ENCODE measurements at places on chromosomes 7 and 10. TPM values are rescaled to one million over a fixed set of nuclear protein-coding genes. Genes with fewer than 3 reads are reported as not detected.

The DPY19L1 gene
- total RNA-seq = 33.8 TPM

The C10orf105 gene
- total RNA-seq = not detected

The CLEC2L gene
- total RNA-seq = not detected

The DPYSL4 gene
- total RNA-seq = 1.8 TPM

The VGF gene
- total RNA-seq = not detected

The SLC13A1 gene
- not detected for total RNA-seq

DNA sequence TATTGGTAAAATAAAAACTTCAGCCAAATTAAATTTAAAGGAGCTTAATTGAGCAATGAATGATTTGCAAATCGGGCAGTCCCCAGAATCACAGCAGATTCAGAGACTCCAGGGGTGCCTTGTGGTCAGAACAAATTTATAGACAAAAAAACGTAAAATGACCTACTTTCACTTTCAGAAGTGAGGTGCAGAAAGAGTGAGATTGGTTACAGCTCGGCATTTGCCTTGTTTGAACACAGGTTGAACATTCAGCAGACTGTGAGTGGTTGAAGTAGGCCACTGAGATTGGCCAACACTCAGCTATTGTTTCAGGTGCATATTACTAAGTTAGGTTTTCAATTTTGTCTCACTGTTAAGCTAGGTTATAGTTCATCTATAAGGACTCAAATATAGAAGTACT is 153.4 kb downstream of the BICC1 start:
- H3K36me3 ChIP-seq = 0 out of 2 replicates have a peak, but pooled peaks cover 3% of the 10 kb centered on the region
- no peaks in the 10 kb centered on the region for H3K27me3 ChIP-seq
- peaks cover 46% of the 10 kb centered on the region for H3K4me1 ChIP-seq
- H3K27ac ChIP-seq = peak overlapping the region; percentile 33
- H3K4me3 ChIP-seq = peak overlapping the region; percentile 64
- DNase-seq = peak; percentile 45

DNA sequence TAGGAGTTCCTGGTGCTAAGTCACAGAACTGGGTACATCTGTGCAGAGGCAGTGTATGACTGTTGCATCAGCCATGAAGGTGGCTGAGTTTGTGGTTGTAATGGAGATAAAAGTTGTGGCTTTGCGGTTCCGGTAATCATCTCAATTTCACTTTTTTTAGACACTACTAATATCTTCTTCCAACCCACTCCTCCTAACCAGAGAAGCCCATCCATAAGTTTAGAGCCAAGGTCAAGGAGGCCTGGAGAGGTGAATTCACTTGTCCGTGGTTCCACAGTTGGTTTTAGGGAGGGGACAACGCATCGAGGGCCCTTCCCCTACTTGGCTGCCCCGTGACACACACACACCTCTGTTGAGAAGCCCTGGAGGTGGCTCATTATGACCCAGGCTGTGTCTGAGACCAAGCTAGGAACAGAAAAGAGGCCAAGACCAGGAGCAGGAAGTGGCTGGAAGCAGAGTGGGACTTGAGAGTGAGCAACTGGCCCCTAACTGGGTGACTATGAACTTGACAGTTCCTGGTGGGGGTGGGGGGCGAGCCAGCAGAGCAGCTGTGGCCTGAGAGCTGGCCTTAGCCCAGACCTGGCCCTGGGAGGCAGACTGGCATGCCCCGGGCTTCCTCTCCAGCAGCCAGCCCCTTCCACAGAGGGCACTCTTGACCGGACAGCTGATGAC is 66.8 kb upstream of the COL13A1 start:
- H3K27me3 ChIP-seq = no peaks in the 10 kb centered on the region
- H3K4me1 ChIP-seq = peaks cover 27% of the 10 kb centered on the region
- H3K36me3 ChIP-seq = no peaks in the 10 kb centered on the region
- no peak for DNase-seq
- H3K27ac ChIP-seq = no peak overlapping the region

DNA sequence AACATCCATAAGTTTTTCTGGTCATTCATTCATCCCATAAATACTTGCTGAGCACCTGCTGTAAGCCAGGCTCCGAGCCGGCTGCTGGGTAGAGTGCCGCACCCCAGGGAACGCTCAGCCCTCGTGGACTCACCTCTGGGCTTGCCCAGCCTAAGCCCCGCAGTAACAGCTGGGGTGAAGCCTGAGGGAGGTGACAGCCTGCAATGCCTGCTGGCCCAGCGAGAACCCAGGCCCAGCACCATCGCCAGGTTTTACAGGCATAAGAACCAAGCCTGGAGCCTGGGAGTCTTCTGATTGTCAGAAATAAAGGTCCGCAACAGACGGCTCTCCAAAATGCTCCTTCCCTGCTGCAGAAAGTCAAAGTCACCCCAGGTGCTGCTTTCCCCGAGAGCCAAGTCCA is 205.4 kb downstream of the ZMYND11 start:
- H3K27ac ChIP-seq = no peak overlapping the region
- DNase-seq = no peak
- no peak overlapping the region for H3K4me3 ChIP-seq
- H3K27me3 ChIP-seq = no peaks in the 10 kb centered on the region

DNA sequence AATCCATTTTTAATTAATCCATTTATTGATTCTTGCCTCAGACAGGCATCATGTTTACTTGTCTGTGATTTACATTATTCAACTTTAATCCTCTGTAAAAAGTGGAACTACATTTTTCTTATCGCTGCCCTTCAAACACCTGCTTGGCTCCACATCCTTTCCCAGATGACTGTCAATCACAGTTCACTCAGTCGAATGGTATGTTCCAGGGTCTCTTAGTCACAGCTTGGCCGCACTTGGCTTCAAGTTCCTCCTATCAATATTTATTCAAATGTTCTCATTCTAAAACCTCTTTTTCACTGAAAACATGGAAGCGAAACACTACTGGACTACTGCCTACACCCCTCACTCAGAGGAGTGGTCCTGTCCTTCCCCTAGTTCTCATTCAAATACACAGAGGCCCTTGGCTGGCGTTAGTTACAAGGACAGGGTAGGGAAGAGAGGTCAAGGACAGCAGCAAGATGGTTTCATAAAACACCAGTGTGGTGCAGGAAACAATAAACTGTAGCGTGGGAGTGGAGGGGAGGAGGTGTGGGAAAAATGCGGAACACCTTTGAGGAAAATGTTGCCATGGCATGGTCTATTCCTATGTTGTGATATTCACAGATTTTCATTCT is 143.2 kb downstream of the USP6NL start:
- DNase-seq = no peak
- H3K4me3 ChIP-seq = no peak overlapping the region
- H3K27me3 ChIP-seq = no peaks in the 10 kb centered on the region
- H3K36me3 ChIP-seq = no peaks in the 10 kb centered on the region
- no peaks in the 10 kb centered on the region for H3K4me1 ChIP-seq
- no peak overlapping the region for H3K27ac ChIP-seq

GRCh38 chr10:91520661-91521060 is 110.5 kb downstream of the HECTD2 start:
- H3K4me3 ChIP-seq = no peak overlapping the region
- H3K4me1 ChIP-seq = peaks cover 12% of the 10 kb centered on the region
- no peaks in the 10 kb centered on the region for H3K36me3 ChIP-seq
- H3K27ac ChIP-seq = peak overlapping the region; percentile 20
- peak; percentile 36 for DNase-seq

- no peak overlapping the region for H3K4me3 ChIP-seq
- DNase-seq = no peak
- peaks cover 19% of the 10 kb centered on the region for H3K4me1 ChIP-seq
- H3K36me3 ChIP-seq = no peaks in the 10 kb centered on the region
- no peak overlapping the region for H3K27ac ChIP-seq
- H3K27me3 ChIP-seq = no peaks in the 10 kb centered on the region
Measured at GRCh38 chr7:22628112-22628511, 98.9 kb upstream of the IL6 start.

DNA sequence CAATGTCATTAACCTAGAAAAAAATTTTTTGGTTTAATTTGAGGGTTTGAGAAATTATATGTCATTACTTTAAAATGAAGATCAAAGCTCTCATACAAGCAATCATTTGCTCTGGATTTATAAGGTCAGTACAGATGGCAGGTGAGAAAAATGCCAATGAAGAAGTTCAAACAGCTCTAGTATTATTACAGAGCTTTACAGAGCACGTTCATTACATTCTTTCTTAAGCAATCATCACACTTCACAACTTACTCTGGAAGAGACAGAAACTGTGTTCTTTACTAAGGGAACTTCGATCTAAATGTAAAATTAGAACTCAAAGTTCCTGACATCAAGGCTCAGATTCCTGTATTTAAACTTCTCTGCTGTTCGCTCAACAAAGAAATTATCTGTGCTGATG is 153.4 kb downstream of the ATE1 start:
- H3K36me3 ChIP-seq = no peaks in the 10 kb centered on the region
- H3K4me3 ChIP-seq = no peak overlapping the region
- H3K27me3 ChIP-seq = no peaks in the 10 kb centered on the region
- DNase-seq = peak; percentile 49

- no peaks in the 10 kb centered on the region for H3K27me3 ChIP-seq
- 0 out of 2 replicates have a peak, but pooled peaks cover 16% of the 10 kb centered on the region for H3K36me3 ChIP-seq
- H3K4me3 ChIP-seq = peak overlapping the region; percentile 6
- DNase-seq = peak; percentile 98
Measured at GRCh38 chr7:23333671-23334246, 34.6 kb downstream of the MALSU1 start.

GRCh38 chr7:127588697-127589482 is 679 bp downstream of the ARF5 start:
- peak overlapping the region; percentile 96 for H3K4me3 ChIP-seq
- peak overlapping the region; percentile 62 for H3K27ac ChIP-seq
- H3K36me3 ChIP-seq = peaks cover 9% of the 10 kb centered on the region
- no peaks in the 10 kb centered on the region for H3K27me3 ChIP-seq
- peak; percentile 66 for DNase-seq
- H3K4me1 ChIP-seq = peaks cover 12% of the 10 kb centered on the region

DNA sequence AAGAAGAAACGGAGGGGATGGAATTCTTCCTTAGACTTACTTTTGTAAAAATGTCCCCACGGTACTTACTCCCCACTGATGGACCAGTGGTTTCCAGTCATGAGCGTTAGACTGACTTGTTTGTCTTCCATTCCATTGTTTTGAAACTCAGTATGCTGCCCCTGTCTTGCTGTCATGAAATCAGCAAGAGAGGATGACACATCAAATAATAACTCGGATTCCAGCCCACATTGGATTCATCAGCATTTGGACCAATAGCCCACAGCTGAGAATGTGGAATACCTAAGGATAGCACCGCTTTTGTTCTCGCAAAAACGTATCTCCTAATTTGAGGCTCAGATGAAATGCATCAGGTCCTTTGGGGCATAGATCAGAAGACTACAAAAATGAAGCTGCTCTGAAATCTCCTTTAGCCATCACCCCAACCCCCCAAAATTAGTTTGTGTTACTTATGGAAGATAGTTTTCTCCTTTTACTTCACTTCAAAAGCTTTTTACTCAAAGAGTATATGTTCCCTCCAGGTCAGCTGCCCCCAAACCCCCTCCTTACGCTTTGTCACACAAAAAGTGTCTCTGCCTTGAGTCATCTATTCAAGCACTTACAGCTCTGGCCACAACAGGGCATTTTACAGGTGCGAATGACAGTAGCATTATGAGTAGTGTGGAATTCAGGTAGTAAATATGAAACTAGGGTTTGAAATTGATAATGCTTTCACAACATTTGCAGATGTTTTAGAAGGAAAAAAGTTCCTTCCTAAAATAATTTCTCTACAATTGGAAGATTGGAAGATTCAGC is 158.7 kb upstream of the LANCL2 start:
- H3K27ac ChIP-seq = no peak overlapping the region
- DNase-seq = peak; percentile 46
- H3K36me3 ChIP-seq = peaks cover 81% of the 10 kb centered on the region
- no peak overlapping the region for H3K4me3 ChIP-seq

- H3K27me3 ChIP-seq = 0 out of 2 replicates have a peak, but pooled peaks cover 1% of the 10 kb centered on the region
- no peak overlapping the region for H3K27ac ChIP-seq
- H3K4me1 ChIP-seq = peaks cover 8% of the 10 kb centered on the region
- DNase-seq = peak; percentile 29
- H3K4me3 ChIP-seq = no peak overlapping the region
Measured at GRCh38 chr10:78852466-78853240, 216.1 kb upstream of the ZMIZ1 start.

GRCh38 chr7:68245688-68246087 is 1249.1 kb downstream of the TYW1 start:
- no peaks in the 10 kb centered on the region for H3K4me1 ChIP-seq
- H3K4me3 ChIP-seq = no peak overlapping the region
- DNase-seq = peak; percentile 4
- H3K36me3 ChIP-seq = no peaks in the 10 kb centered on the region
- H3K27ac ChIP-seq = no peak overlapping the region
- H3K27me3 ChIP-seq = no peaks in the 10 kb centered on the region

GRCh38 chr10:111200505-111201186 is 123.8 kb downstream of the ADRA2A start:
- no peaks in the 10 kb centered on the region for H3K36me3 ChIP-seq
- no peak for DNase-seq
- H3K27ac ChIP-seq = no peak overlapping the region
- H3K4me1 ChIP-seq = no peaks in the 10 kb centered on the region

DNA sequence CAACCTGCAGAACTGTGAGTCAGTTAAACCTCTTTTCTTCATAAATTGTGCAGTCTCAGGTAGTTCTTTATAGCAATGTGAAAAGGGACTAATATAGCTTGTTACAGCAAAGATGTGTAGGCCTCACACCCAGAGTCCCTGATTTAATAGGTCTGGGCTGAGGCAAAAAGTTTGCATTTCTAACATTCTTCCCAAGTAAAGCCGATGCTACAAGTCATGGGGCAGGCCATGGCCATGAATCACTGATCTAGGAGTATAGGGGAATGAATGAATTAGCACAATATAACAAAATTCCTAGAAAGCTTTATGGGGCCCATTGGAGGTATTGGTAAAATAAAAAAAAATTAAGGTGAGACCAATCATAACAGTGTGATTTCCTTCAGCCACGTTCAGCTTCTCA is 11.5 kb upstream of the AASS start:
- peaks cover 8% of the 10 kb centered on the region for H3K27me3 ChIP-seq
- no peak overlapping the region for H3K4me3 ChIP-seq
- no peaks in the 10 kb centered on the region for H3K36me3 ChIP-seq
- DNase-seq = peak; percentile 16
- H3K27ac ChIP-seq = no peak overlapping the region

DNA sequence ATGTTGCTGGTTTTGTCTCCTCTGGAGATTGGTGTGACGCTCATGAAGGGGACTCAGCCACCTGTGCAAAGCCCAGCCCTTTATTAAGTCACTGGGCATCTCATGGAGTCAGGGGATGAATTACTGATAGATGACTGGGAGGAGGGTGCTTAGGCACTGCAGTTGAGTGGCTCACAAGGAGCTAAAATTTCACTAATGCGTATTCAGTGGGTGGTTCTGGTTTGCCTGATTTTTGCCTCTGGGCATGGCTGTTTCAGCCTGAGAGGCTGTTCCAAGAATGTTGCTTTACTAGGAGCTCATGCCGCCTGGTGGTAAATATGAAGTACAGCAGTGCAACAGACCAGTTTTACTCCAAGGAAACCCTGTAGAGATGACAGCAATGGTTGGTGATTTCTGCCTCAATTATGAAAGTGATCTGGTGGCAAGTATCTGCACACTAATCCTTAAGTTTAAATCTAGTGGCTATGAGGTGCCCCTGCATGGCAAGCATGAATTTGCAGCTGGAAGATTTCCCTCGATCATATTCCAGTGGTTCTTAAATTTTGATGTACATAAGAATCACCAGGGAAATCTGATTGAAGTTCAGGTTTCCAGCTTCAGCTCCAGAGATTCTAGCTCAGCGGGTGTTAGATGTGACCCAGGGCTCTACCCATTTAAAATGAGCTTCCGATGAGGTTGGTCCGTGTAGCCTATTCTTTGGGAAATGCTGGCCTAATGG is 19.9 kb downstream of the ACTA2 start:
- H3K36me3 ChIP-seq = no peaks in the 10 kb centered on the region
- peaks cover 10% of the 10 kb centered on the region for H3K4me1 ChIP-seq
- no peaks in the 10 kb centered on the region for H3K27me3 ChIP-seq
- no peak overlapping the region for H3K4me3 ChIP-seq
- DNase-seq = peak; percentile 96

All from GM23248 (cell line).